CD4-positive, alpha-beta T cell (primary cell): ENCODE measurements at places on chromosomes 1 and 21.

- DNase-seq = peak; percentile 75
Measured at GRCh38 chr1:25796811-25797458, 3.1 kb upstream of the SELENON start.

DNA sequence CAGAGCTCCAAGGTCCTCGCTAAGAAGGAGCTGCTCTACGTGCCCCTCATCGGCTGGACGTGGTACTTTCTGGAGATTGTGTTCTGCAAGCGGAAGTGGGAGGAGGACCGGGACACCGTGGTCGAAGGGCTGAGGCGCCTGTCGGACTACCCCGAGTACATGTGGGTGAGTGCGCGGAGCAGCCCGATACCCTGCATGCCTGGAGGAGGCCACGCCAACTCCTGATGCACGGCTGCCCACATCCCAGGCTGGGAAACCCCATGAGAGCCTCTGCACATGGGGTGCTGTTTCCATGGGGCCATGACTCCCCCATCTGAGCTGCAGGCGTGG, 43.0 kb upstream of the TRAPPC10 start:
- no peak for DNase-seq

DNA sequence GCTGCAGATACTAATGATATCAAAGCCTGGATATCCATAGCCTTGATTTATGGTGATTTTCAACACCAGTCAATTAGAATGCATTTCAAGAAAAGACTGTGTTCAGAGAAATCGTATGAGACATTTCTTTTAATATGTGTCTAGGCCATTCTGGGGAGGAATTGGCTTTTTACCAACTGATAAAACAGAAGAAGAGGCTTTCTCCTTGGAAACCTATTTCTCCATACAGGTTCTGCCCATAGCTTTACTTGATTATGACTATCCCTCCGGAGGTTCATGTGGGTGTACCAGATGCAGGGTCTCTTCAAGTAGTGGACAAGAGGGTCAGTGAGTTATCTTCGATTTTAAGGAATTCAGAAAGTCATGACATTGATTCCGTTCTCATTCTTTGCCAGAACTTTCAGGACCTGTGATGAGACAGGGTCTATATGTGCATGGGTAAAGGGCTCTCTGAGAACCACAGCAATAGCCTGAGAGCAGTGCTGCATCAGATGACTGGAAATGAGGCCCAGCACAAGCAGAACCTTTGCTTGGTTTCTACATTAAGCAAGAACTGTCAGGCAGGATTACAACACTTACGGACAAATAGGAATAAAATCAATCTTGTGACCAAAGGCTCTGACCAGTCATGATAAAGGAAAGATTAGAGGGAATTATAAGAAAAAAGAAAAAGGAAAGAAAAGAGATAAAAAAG, 263.7 kb upstream of the SGIP1 start:
- no peak for DNase-seq

GRCh38 chr21:45607021-45607908, 36.3 kb upstream of the PCBP3 start:
- peak; percentile 48 for DNase-seq

DNA sequence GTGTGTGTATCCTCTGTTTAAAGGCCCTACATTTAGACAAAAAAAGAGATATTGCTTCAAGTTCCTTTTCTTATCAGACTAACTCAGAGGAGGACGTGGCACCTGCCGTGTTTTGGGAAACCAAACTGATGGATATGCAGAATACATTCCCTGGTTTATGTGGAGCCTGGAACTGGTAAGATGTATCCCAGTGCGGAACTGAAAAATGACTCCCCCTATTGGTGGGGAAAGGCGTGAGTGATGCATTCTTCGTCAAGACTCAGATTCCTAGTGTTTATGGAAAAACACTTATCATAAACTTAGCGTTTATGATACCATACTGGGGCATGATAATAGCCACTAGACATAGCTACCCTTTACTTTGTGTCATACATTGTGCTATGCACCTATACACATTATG, 154.2 kb downstream of the ZNF326 start:
- no peak for DNase-seq

DNA sequence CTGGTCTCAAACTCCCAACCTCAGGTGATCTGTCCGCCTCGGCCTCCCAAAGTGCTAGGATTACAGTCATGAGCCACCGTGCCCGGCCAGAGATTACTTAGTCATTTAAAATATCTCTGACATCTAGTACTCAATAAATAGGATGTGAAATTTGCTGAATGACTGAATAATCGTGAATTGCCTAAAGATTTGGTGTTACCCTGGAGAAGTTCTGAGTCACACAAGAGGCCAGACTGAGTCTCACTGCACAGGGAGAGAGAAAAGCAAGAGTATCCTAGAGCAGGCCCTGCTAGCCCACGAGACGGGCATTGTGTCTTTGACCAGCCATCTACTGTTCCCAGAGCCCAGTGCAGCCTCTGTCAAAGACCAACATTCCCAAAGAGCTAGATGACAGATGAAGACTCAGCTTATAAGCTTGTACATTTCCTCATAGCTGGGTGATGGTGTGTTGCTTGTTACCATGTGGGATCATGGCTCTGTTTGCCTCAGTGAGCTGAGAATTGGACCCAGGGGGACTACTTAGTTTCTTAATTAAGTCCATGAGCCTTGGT, 5.6 kb upstream of the EIF4G3 start:
- DNase-seq = no peak

- no peak for DNase-seq
Measured at GRCh38 chr1:76426606-76427005, 352.1 kb downstream of the ST6GALNAC3 start.

- peak; percentile 65 for DNase-seq
Measured at GRCh38 chr1:166479052-166479631, 312.3 kb upstream of the FAM78B start.
